ENCODE measurements at places on chromosomes 1 and 21.

DNA sequence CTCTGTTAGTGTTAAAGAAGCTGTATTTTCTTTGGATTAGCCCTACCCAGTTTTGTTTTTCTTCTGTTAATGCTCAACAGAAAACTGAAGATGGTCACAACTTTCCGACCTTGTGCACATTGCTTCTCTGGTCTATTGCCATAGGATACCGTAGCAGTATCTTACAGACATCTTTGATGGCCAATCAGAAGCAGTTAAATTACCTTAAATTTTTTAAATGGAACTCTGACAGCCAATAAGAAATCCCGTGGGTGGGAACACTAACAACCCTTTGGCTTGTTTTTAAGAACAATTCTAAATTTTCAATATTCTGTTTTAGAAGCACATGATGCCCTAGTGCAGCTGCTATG, 17.2 kb downstream of the NFYC start:
- H3K4me1 ChIP-seq, result peaks cover 43% of the 10 kb centered on the region
- H3K27me3 ChIP-seq, result no peaks in the 10 kb centered on the region
- no peak for DNase-seq
- peak overlapping the region; percentile 74 for H3K4me3 ChIP-seq
- H3K27ac ChIP-seq, result peak overlapping the region; percentile 91

DNA sequence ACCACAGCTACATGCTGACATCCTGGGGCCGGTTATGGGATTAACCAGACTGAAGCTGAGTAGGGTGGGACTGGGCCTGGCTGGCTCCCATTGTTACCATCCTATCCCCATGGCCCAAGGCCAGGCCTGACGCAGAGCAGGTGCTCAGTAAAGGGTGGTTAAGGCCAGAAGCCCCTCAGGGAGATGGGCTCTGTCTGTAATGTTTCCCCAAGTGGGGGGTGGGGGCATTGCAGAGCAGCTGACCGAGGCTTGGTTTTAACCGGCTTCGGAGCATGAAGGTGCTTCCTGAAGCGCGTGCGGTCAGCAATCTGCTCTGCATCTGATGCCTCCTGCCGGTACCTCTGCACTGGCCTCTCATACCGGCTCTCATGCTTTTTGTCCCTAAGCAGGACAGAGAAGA, 83.4 kb upstream of the ACTL8 start:
- no peak overlapping the region for H3K4me3 ChIP-seq
- H3K36me3 ChIP-seq, result no peaks in the 10 kb centered on the region
- DNase-seq, result no peak
- H3K27ac ChIP-seq, result no peak overlapping the region
- no peaks in the 10 kb centered on the region for H3K27me3 ChIP-seq

- peaks cover 3% of the 10 kb centered on the region for H3K36me3 ChIP-seq
- DNase-seq, result peak; percentile 17
- H3K27me3 ChIP-seq, result no peaks in the 10 kb centered on the region
These were observed 807 bp downstream of the CEP85 start for GRCh38 chr1:26234644-26235370.

- H3K27me3 ChIP-seq, result no peaks in the 10 kb centered on the region
- no peaks in the 10 kb centered on the region for H3K36me3 ChIP-seq
- DNase-seq, result no peak
- H3K4me1 ChIP-seq, result peaks cover 8% of the 10 kb centered on the region
These were observed 32.6 kb downstream of the UBE4B start for GRCh38 chr1:10065344-10065685.

- H3K4me3 ChIP-seq, result no peak overlapping the region
- no peak overlapping the region for H3K27ac ChIP-seq
- H3K36me3 ChIP-seq, result no peaks in the 10 kb centered on the region
- no peak for DNase-seq
These were observed 168.6 kb downstream of the HIVEP3 start for GRCh38 chr1:41749991-41750745.
